Bronchial epithelial cell (primary cell): ENCODE measurements at places on chromosomes 6 and 20. TPM values are rescaled to one million over a fixed set of nuclear protein-coding genes. Genes with fewer than 3 reads are reported as not detected.

Gene DACT2
- total RNA-seq = 0.26 and 1.3 TPM in 2 replicates

Gene OR2B6
- total RNA-seq = not detected in 2 replicates

Gene GRM1
- under 0.01 TPM in 1 of 2 replicates, not detected in the other for total RNA-seq

Gene LGSN
- under 0.01 TPM in 2 replicates for total RNA-seq

Gene PRDM1
- total RNA-seq = 5.3 and 9.6 TPM in 2 replicates

Gene TRAPPC3L
- total RNA-seq = not detected in 2 replicates

Gene FAM50B
- 6.0 and 10.3 TPM in 2 replicates for total RNA-seq

Gene MCCD1
- not detected in 2 replicates for total RNA-seq

Gene ZNF512B
- 4.5 and 6.1 TPM in 2 replicates for total RNA-seq

Gene HLA-DQB1
- 1.4 TPM in 1 of 2 replicates, not detected in the other for total RNA-seq

Gene FILIP1
- total RNA-seq = under 0.01 and 0.26 TPM in 2 replicates

Gene FOXP4
- 2.1 and 2.3 TPM in 2 replicates for total RNA-seq

Gene HLA-DQB2
- total RNA-seq = not detected in 2 replicates

Gene XKR7
- not detected in 2 replicates for total RNA-seq

Gene KCNB1
- not detected in 2 replicates for total RNA-seq

Gene DEFB125
- total RNA-seq = not detected in 2 replicates

Gene WFDC5
- total RNA-seq = 0.79 and 4.1 TPM in 2 replicates

Gene SLC24A3
- total RNA-seq = under 0.01 and 0.26 TPM in 2 replicates

Gene ADAM33
- under 0.01 and 0.53 TPM in 2 replicates for total RNA-seq

Gene OR12D3
- total RNA-seq = not detected in 2 replicates

Gene TRIM15
- total RNA-seq = not detected in 2 replicates

Gene PNPLA1
- 0.26 and 1.2 TPM in 2 replicates for total RNA-seq

Gene RFX6
- total RNA-seq = not detected in 2 replicates

Gene PGC
- not detected in 2 replicates for total RNA-seq

Gene TSHZ2
- total RNA-seq = 1.6 and 1.8 TPM in 2 replicates

Gene HLA-DOB
- 0.26 and 3.2 TPM in 2 replicates for total RNA-seq

Gene HLA-DPB1
- 0.53 TPM in 1 of 2 replicates, not detected in the other for total RNA-seq

Gene PPP1R3G
- total RNA-seq = 1.8 and 1.9 TPM in 2 replicates

Gene LRRC73
- 0.13 and 0.26 TPM in 2 replicates for total RNA-seq

Gene EFCAB8
- under 0.01 and 0.38 TPM in 2 replicates for total RNA-seq

Gene BTNL2
- 0.13 and 0.26 TPM in 2 replicates for total RNA-seq

Gene OPN5
- total RNA-seq = not detected in 2 replicates

Gene PMEPA1
- 7.6 and 51.1 TPM in 2 replicates for total RNA-seq

Gene PPP1R16B
- total RNA-seq = 0.26 and 0.77 TPM in 2 replicates

Gene SRSF12
- total RNA-seq = under 0.01 and 0.38 TPM in 2 replicates

Gene HLA-DRB1
- 0.13 TPM in 1 of 2 replicates, not detected in the other for total RNA-seq

Gene LY6G6D
- total RNA-seq = not detected in 2 replicates

Gene C20orf144
- total RNA-seq = 0.13 TPM in 1 of 2 replicates, not detected in the other

Gene DLL1
- total RNA-seq = 4.1 and 4.7 TPM in 2 replicates

Gene SYNDIG1
- not detected in 2 replicates for total RNA-seq

Gene SPTLC3
- total RNA-seq = 2.4 and 4.6 TPM in 2 replicates

Gene PTPRT
- not detected in 2 replicates for total RNA-seq

Gene PIGU
- total RNA-seq = 5.5 TPM in 2 replicates

Gene RIMS1
- total RNA-seq = under 0.01 and 0.26 TPM in 2 replicates

Gene L3MBTL1
- total RNA-seq = 5.0 and 5.6 TPM in 2 replicates

Gene MYMX
- total RNA-seq = not detected in 2 replicates
